ENCODE measurements at places on chromosomes 2 and 18.

DNA sequence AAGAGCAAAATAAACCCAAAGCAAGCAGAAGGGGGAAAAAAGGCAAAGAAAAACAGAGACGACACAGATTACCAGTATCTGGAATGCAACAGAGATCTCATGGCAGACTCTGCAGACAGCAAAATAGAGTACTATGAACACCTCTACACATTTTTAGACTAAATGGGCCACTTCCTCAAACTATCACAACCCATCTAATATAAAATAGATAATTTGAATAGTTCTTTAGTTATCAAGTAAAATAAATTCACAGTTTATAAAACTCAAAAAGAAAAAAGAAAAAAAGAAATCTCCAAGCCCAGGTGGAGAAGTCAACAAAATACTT is 16.6 kb downstream of the SESTD1 start:
- no peak for DNase-seq

DNA sequence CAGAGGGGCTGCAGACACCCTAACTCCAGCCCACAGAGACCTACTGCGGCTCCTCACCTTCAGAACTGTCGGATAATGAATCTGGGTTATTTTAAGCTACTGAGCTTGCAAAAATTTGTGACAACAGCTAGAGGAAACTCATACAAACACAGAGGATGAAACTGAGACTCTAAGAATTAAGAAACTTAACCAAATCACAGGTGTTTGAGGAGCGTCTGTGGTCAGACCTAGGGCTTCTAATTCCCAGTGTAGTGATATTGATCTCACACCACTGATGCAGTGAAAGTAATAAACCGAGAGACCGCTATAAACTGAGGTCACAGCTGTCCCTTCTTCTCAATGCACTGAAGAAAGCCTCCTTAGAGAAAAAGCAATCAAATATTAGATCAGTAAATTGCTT is 110.1 kb downstream of the RGPD3 start:
- no peak for DNase-seq

DNA sequence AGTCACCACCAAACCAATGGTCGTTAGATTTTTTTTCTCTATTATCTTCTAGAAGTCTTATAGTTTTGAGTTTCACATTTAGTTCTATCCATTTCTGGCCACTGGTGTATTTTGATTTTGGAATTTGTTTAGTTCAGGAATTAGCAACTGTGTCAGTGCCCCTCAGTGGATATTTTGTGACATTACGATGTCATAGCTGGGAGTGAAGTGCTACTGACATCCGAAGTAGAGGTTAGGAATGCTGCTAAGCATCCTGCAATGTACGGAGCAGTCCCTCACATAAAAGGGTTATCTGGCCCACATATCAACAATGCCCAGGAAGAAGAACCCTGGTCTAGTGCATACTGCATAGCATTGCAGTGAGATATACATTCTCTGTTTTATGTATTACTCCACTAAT is 157.4 kb upstream of the RGPD4 start:
- no peak for DNase-seq

GRCh38 chr18:37669991-37670534 is 104.5 kb upstream of the CELF4 start:
- DNase-seq: no peak

GRCh38 chr2:38945372-38945771 is 55.7 kb downstream of the ARHGEF33 start:
- DNase-seq: no peak

DNA sequence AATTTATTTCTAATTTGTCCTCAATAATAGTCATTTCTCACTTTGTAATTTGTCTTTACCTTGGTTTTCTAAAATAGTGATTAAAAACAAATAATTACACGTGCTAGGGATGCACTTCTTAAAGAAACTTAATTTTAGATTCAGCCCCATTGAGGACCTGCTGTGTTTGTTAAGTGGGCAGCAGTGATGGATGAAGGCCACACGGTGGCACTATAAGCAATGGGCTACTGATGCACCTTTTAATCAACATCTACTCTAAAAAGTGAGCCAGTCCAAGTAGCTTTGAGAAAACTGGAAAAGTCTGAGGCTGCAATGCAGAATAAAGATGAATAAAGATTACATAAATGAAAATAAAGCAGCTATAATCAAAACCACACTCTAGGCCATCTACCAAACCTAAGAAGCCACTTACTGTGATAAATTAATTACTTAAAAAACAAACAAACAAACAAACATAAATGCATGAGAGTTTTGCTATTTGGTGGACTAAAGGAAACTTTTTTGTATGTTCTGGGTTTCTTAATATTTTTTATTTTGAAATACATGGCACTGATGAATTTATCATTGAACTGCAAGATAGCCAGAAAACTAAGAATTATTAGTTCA is 89.3 kb downstream of the PDE11A start:
- DNase-seq: peak; percentile 0
